ENCODE measurements at places on chromosomes 5 and 9.

DNA sequence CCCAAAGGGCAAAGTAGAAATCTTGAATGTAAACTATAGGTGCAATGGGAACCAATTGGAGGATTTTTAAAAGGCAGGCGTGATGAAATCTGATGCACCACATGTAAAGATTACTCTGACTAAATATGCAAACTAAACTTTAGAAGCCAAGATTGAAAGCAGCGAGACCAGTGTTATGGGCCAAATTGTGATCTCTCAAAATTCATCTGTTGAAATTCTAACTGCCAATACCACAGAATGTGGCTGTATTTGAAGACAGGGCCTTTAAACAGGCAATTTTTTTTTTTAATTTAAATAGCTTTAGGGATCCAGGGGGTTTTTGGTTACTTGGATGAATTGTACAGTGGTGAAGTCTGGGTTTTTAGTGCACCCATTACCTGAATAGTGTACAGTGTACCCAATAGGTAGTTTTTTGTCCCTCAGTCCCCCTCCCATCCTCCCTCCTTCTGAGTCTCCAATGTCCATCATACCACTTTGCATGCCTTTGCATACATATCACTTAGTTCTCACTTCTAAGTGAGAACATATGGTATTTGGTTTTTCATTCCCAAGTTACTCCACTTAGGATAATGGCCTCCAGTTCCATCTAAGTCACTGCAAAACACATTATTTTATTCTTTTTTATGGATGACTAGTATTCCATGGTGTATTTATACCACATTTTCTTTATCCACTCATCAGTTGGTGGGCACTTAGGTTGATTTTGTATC lies 69.7 kb downstream of the DRD1 start:
- DNase-seq: no peak

DNA sequence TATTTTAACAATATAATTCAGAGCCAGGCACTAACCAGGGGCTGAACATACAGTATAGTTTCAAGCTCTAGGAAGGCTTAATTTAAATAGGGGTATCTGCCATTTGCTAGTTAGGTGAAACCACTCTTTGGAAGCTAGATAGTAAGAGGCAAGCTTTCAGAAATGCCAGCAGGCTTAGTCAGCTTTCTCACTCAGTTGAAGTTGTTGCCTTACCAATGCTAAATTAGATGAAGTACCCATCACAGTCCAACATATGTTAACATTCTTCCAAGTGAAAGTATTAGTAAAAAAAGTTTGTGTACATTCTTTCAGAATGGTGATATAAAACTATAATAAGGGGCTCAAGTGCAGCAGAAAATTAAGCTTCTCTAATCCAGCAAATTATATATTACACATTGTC lies 215.0 kb downstream of the CNTLN start:
- no peak for DNase-seq

GRCh38 chr5:150286820-150287219 lies 2.8 kb downstream of the CAMK2A start:
- no peak for DNase-seq

DNA sequence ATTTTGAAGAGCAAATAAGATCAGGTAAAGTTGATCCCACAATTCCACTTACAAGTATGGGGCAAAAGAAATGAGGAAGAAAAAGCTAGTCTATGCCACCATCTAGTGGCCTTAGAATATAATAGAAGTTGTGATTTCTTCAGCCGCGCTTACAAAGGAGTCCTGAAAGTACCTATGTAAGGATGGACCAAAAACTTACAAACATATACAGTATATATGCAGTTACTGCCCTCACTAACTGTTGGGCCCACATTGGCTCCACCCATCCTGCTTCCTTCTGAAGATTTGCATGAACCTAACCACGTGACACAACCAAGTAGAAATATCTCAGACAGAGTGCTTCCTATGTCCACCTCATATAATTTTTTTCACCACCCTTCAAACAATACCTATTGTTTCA lies 11.7 kb upstream of the OR13D1 start:
- DNase-seq: peak; percentile 60

- DNase-seq: peak; percentile 39
Observed at GRCh38 chr9:107251756-107252322, 31.2 kb upstream of the RAD23B start.

DNA sequence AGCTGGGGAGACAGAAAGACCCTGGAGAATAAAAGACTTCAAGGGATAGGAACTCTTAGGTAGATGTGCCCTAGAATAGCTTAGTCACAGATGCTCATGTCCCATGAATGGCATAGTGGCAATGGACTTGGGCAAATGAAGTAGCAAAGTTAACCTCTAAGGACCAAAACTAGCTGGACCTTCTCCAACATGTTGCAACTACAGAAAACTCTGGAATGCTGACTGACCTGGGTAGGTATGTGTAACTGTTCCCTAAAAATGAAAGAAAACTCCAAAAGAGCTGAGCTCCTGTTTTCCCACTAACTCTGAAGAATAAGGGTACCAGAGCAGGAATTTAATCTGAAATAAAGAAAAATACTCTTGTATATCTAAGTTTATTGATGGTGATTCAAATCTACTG lies 12.5 kb upstream of the LPAR1 start:
- DNase-seq: no peak

DNA sequence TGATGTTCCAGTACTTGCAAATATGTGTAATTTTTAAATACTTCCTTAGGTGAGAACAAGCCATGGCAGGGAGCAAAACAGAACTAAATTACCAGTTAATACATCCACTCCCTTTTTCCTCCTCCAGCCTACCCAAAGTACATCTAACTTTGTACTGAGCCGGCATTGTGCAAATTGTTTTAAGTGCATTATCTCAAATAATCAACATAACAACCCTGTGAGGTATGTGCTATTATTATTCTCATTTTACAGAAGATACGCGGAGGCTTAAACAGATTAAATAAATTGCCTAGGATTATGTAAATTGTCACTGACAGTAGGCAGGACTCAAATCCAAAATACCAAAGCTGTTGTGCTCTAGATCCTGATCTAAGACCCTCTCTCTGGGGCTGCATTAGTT lies 55.5 kb upstream of the KLF4 start:
- DNase-seq: no peak

- DNase-seq: peak; percentile 66
Observed at GRCh38 chr5:140966293-140967225, at the start of gene PCDHAC2. Gene PCDHAC2 (plus strand): TSS chr5:140966476. CDS start chr5:140966767, 291 bp downstream.

DNA sequence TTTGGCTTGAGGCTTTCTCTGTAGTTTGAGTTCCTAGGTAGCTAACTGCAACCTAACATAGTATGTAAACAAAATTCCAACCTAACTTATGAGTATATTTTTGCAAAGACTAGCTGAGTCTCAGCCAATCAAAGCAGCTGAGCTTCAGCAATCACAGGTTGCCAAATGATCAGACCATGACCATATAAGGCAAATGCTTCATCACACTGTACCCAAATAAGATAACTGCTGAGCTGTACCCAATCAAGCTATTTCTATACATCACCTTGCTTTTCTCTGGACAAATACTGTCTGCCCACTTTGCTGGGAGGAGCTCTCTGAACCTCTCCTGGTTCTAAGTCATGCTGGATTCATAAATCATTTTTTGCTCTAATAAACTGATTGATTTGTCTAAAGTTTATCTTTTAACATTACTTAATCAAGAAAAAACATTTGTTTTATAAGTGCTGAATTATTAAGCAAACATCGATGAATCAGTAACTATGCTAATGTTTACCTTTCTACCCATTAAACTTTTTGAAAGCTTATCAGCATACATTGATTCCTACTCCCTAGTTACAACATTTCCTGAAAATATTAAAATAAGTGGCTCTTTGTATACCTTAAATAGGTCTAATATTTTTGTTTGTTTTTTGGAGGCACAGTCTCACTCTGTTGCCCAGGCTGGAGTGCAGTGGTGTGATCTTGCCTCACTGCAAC lies 129.7 kb upstream of the PCA3 start:
- DNase-seq: no peak

DNA sequence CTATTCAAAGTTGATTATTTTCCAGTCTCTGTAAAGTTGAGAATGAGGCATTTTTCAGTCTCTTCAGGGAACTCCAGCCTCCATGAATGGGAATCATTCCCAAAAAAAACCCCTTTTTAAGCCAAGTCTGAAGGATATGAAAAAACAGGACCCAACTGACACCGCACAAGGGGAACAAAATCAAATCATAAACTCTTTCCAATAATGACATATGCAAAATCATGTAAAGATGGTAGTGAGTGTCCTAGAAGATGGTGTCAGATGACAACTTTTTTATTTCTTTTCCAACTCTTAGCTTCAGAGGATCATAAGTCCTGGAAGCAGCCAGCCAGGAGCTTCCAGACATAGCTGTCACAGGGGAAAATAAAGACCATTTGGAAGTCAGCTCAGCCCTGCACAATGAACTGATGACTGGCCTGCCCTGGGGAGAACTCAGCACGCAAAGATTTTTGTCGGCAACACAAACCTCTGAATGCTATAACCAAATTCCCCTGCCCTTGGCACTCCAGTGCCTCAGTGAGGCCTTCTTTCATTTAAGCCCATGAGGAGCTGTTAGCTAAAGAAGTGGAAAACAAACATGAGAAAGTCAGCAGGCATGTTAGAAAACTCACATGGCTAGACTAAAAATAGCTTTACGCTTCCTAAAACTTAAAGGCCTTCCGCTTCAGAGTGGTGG lies 85.4 kb downstream of the SLC1A3 start:
- no peak for DNase-seq

DNA sequence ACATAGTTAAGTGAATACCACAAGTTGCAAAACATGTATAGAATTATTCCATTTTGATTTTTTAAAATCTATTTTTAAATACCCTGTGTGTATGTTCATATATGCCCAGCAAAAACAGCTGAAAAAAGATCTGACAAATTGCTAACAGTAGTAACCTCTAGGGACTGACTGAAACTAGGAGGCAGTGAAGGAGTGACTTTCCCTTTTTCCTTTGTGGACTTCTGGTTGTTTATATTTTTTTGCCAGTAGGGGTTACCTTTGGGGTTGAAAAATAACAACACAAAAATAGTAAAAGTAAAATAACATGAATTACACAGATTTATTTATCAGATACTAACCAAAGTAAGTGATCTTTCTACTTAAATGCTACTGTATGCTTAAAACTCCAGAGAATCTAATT lies 2.9 kb downstream of the MEGF9 start:
- DNase-seq: no peak

DNA sequence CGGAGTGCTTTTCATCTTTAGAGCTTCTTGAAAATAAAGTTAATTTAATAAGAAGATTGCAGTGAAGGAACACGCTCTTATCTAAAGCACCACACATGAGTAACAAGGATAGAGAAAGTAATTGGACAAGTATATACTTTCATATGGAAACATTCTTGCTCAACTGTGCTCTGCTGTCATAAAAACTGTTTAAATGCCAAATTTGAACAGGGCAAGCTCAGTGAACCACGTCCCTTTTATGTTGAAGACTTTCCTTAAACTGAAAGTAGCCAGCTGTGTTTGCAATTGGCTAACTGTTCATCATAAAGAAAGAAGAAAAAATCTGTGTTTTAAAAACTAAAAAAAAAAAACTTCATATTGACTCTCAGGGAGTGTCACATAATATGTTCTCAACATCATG lies 1610.7 kb upstream of the C9orf72 start:
- DNase-seq: no peak

DNA sequence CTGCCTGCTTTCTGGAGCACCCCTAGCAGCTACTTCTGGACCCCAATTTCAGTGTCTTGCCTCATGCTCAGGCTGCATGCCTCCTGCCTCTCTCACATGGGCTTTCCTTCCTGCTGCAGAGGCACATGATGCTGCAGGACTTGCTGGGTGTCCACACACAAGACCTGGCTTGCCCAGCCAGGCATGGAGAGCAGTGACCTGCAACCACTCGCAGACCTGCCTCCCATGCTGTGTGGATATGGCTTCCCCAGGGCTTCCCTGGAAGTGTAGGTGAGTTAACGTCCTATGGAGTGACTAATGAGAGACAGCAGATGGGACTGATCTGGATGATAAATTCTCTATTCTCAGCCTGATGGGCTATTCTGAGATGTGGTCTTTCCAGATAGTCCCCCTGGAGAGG lies 53.2 kb upstream of the SMIM32 start:
- no peak for DNase-seq

DNA sequence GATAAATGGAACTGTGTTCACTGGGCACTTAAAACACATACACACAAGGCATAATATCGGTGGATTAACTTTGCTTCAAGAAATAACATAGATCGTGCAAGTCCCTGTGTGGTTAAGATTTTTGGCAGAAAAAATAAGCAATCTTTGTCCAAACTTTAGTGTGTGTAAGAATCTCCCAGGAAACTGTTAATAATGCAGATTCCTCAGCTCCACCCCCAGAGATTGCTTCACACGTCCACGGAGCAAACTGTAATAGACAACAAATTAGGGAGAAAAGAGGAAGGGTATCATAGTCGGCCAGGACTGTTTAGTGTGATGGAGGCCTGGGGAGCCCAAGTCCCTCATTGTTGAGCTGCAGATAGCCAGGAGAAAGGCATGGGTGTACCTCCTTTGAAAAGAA lies 84.8 kb downstream of the PJA2 start:
- no peak for DNase-seq

- DNase-seq: no peak
Observed at GRCh38 chr9:36341936-36342577, 58.0 kb downstream of the RNF38 start.

DNA sequence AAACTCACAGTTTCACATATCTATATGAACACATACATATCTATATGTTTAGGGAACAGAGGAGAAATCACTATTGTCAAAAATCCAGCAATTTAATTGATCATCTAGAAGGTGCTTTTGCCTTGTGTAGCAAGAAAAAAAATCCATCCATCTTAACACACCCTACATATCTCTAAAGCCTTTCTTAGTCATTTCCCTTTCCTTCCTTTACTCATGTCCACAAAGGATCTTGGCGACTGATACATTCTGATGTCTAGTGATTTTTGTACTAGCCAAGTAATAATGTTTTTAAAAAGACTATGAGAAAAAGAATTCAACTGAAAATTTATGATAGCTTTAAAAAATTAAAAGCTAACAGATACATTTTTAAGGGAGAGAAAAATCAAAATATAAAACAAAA lies 22.5 kb downstream of the ZDHHC21 start:
- no peak for DNase-seq
